ENCODE measurements at places on chromosomes 5 and 9. TPM values are rescaled to one million over a fixed set of nuclear protein-coding genes. Genes with fewer than 3 reads are reported as not detected.

GRCh38 chr9:83379045-83379444 lies 159.2 kb downstream of the FRMD3 start:
- DNase-seq = no peak

DNA sequence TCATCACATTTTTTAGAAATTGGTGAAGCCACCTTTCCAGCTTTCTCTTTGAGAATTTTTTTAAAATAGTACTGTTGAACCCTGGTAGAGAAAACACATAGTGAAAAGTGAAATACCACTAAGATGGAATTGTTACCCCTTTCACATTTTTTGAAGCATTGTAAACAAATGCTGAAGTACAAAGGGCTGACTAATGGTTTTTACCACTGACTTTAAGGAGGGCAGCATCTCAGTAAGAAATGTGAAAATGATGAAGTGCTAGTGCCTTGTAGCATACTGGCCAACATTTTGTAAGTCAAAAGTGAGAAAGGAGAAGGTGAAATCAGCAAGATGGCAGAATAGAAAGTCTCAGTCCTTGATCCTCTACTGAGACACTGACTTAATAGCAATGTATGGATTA lies 320.6 kb downstream of the PJA2 start:
- no peak for DNase-seq

Gene APBA1
- total RNA-seq = not detected

Gene TAF11L7
- total RNA-seq = not detected

Gene GPR151
- total RNA-seq = not detected

DNA sequence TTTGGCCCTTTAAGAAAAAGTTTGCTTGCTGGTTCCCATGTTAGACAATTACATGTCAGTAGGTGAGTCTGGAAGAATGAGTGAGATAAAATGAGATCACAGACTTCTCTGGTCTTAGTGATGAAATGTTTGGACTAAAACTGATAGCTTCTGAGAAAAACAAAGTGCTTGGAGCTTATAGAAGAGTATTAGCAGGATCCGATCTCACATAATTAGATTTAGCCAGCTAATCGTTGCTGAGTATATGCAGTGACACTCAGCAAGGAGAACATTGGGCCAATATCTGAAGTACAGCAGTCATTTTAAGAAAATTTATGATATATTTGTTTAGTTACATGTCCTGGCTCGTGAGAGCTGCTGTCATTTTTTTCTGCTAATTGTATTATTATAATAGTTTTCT lies 135.8 kb downstream of the SNCAIP start:
- no peak for DNase-seq

- no peak for DNase-seq
These were observed 26.2 kb upstream of the ERGIC1 start for GRCh38 chr5:172807766-172808311.

Gene NPR2
- total RNA-seq = 6.0 TPM

Gene GARNL3
- total RNA-seq = 2.5 TPM

Gene FAM151B
- not detected for total RNA-seq

Gene LCN12
- not detected for total RNA-seq

GRCh38 chr5:129097498-129098296 lies 3.1 kb downstream of the ISOC1 start:
- DNase-seq = no peak

Gene ANGPTL2
- not detected for total RNA-seq

Gene C9orf50
- total RNA-seq = not detected

- no peak for DNase-seq
These were observed 182.5 kb downstream of the GAPVD1 start for GRCh38 chr9:125444166-125444565.

DNA sequence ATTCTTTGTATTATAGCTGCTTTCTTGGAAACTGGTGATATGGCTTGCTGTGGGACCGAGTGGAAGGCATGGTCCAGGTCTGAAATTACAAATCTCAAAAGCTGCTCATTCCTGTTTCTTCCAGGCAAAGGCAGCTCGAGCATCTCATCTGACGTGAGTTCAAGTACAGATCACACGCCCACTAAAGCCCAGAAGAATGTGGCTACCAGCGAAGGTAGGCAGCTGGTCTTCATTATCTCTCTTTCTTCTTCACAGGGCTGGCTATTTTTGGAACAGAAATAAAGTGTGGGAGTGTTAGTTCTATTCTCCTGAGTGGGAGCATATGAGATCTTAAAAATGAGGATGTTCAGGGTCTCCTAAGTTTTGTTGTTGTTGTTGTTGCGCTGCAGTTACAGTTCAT lies 115.9 kb downstream of the FBXL7 start:
- no peak for DNase-seq

Gene POLR3G
- total RNA-seq = 47.4 TPM

Measured in K562 (cell line).